ENCODE measurements at places on chromosomes 2 and 18.

- no peak for DNase-seq
These were observed 8.4 kb downstream of the BCL11A start for GRCh38 chr2:60544954-60545560.

DNA sequence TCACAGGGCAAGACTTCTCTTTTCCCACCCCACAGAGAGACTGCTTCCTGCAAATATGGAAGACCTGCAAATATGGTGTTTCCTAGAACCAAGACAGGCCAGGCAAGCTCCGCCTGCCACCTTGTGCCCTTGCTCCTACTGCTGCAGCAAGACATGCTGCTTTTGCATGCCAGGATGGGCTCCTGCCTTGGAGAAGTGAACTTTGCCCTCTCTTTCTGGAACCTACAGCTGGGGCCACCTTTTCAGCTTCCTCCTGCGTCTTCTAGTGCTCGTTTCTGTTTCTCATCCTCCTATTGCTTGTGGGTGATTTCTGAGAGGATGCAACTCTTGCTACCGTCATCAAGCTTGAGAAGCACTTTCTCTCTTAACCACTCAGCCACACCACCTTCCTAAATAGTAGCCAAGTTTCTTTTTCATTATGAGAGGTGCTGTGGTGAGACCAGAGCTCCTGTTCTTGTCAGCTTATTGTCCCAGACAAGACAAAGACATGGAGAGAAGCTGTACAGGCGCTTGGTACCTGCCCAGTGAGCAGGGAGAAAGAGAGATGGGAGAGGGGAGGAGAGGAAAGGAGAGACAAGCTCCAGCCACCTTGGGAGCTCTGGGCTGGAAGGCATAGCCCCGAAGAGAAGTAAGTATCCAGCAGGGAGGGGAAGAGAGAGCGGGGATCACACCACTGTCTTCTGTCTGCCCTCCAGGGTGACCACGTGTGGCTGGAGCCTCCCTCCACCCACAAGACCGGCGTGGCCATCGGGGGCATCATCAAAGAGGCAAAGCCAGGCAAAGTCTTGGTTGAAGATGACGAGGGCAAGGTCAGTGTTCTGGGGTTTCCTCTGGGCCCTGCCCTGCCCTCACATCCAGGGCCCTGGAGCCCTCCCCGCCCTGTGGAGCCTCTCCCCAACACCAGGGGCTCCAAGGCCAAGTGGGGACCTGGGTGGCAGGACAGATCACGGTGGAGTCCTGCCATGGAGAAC lies 28.3 kb downstream of the MYO7B start:
- no peak for DNase-seq

DNA sequence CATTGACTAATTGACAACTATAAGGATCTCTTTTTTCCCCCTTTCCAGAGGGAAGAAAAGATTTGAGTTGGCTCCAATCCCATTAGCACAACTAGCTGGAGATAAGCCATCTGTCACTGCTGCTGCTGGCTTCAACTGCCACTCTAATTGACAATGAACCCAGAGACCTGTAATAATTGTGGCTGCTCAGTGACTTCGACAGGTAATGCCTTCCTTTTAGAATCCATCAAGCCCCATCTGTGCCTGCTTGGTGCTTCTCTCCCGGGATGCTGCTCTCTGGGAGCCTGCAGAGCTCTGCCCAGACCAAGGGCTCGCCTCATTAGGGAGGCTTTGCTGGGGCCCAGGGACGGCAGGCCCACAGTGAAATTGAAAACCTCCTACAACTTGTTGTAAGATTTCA lies 376.7 kb upstream of the SOX11 start:
- no peak for DNase-seq

DNA sequence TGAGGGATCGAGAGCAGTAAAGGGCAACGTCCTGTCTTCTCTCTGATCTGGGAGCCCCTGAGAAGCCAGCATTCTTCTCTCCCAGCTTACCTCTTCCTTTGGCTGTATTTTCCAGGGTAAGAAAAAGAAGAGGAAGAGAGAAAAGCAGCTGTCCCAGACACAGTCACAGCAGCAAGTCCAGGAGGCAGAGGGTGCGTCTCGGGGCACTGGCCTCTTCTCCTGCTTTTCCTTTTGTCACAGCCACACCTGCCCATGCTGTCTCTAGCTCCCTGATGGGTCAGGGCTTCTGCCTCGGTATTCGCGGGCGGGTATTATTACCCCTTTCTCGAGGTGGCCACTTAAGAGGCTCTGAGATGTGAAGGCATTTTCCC lies 20.3 kb downstream of the TGOLN2 start:
- DNase-seq, result no peak

DNA sequence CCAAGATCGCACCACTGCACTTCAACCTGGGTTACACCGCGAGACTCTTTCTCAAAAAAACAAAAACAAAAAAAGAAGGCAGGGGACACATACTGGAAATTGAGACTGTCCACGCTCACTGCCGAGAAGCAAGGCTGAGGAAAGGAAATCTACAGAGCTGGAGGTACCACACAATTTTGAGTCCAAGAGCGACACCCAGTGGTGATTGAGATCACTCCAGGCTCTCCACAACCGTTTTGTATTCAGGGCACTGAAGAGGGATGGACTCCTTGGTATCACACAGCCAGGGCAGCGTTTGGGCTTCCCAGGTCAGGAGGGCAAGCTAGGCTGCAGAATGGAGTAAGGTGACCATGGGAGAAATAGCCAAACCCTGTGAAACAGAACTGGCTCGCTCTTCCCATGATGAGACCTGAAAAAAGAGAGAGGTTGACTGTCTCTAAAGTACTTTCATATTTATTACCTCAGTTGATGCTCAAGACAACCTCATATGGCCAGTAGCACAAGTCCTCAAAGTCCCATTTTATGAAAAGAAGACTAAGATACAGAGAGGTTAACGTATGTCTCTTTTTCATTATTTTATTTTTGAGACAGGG lies 74.5 kb upstream of the YPEL5 start:
- DNase-seq, result peak; percentile 56

- DNase-seq, result no peak
These were observed 969.7 kb downstream of the DCDC2C start for GRCh38 chr2:4673025-4673489.

DNA sequence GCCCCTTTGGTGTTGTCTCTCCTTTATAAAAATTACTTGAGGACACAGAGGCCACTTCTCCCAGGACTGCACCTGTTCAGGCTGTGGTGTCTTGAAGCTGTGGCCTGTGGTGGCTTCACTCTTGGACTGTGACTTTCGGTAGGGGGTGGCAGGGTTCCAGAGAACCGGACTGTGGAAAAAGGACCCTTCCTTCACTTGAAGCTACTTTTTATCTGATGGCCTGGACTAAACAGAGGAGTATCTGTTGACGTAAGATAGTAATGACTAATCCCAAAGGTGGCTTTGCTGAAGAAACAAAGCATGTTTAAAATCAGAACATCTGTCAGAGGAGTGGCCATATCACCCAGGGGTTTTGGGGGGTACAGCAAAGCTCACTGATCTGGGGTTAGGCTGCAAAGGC lies 60.8 kb downstream of the CENPO start:
- no peak for DNase-seq

GRCh38 chr2:41710944-41711343 lies 336.9 kb upstream of the PKDCC start:
- DNase-seq, result no peak

DNA sequence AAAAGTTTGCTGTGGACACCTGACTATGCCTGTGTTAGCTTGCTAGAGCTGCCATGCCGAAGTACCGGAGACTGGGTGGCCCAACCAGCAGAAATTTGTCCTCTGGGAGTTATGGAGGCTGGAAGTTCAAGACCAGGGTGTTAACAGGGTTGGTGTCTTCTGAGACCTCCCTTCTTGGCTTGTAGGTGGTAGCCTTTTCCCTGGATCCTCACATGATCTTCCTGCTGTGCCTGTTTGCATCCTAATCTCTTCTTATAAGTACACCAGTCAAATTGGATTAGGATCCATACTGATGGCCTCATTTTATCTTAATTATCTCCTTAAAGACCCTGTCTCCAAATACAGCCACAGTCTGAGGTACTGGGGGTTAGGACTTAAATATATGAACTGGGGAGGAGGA lies 845 bp downstream of the TMEM177 start:
- no peak for DNase-seq

All from stimulated activated CD4-positive, alpha-beta T cell treated with anti-CD3 and anti-CD28 coated beads, Interleukin-12 subunit alpha, Interleukin-12 subunit beta, amount 100 ng/mL, for 24 hours (primary cell).